ENCODE measurements at places on chromosomes 5 and 9.
A peak's percentile ranks its signal among the peaks of the same experiment; 100 is the strongest.

GRCh38 chr9:112065806-112066606 is 109.1 kb downstream of the SUSD1 start:
- no peak for DNase-seq

GRCh38 chr9:74282526-74283253 is 214.4 kb upstream of the RORB start:
- peak; percentile 60 for DNase-seq

DNA sequence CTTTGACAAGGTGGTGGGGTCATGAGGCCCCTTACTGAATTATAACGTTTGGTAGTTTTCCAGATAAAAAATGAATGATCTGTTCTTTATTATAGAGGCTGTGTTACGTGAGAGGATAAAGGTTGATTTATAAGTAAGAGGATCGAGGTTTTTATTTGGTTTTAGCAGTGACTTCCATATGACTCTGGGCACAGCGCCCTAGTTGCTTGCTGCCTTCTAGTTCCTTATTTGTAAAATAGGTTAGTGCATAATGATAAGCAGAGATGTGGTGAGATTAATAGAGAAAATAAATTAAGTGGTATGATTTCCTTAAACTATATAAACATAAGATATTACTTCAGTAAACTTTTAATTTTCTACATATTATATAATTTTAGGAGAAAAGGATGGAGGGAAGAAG is 29.8 kb downstream of the MRRF start:
- no peak for DNase-seq

- DNase-seq: no peak
Measured at GRCh38 chr5:154365823-154366222, 80.0 kb upstream of the SAP30L start.

DNA sequence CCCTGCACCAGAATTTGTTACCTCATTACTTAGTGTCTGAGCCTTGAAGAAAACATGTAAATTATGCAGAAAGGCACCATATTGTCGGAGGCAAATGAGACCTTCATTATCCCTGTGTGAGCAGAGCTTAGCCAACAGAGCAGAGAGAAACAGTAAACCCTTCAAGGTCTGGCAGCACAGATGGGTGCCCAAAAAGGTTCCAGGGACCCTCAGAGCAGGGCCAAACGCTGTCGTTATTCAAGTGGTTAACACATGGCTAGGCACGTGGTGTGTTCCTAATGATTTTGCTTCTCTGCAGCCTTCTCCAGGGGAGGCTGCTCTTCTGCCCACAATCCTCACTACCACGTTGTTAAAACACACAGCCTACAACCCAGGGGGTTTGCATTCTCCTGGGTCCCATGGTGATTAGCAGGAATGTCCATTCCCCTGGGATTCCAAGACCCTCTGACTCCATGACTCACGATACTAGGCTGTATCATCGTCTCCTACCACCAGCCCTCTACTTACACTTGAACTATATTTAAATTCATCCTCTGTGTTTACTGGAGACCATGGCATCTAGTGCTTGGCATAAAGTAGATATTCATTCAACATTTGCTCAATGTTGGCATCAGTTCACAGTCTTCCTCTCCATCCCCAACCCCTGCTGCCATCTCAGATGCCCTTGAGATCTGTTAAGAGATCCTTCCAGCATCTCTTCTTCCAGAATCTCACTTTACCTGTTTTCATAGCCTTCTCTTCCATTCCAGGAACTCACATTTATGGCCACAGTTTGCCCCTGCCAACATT is 174.5 kb upstream of the RAD23B start:
- DNase-seq: no peak

DNA sequence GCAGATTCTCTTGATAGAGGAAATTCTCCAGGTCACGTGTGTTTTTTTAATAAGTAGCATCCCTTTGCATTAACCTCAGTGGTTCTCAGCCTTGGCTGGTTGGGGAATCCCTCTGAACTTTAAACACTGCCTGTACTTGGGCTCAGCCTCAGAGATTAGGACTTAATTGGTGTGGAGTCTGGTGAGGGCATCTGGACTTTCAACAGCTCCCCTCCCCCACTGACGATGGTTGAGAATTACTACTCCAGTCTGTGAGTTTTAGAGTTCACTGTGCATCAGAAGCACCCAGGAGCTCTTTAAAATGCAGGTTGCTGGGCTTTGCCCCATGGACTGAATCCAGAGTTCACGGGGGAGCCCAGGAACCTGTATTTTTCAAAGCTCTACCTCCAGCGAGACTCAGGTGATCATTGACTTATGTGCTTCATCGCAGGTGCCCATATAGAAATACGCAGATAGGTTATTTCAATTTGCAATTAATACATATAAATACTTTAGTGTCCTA is 71.4 kb downstream of the DAPK1 start:
- DNase-seq: no peak

- DNase-seq: no peak
Measured at GRCh38 chr9:126563556-126563955, 50.2 kb upstream of the LMX1B start.

- DNase-seq: no peak
Measured at GRCh38 chr5:37714756-37715155, 125.1 kb downstream of the GDNF start.

DNA sequence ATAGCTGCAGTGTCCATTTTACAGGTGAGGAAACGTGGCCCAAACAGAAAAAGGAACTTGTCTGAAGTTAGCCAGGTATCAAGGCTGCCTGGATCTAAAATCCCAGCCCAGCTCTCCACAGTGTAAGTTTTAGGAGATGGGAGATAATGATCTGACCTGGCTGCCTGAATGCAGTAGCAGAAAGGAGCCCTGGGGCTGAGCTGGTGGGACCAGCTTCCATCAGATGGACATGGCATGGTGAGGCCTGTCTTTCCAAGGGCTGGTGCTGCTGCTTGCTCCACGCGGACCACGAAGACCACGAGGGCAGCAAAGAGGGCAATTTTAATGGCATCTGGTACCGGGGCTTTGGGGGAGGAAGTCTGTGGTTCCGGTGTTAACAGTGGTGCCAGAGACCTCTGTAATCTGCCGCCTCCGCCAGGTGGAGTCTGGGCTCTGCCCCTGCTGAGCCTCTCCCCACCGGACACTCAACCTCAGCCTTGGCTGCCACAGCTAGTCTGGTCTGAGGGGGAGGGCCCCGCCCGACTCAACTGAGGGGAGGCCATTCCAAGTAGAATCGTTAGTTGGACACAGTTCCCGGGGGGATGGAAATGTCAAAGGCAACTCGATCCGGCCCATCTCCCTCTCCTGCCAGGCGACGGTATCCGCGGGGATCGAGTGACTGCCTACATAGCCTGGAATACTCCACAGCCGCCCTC is 650 bp downstream of the MYORG start:
- DNase-seq: peak; percentile 34

DNA sequence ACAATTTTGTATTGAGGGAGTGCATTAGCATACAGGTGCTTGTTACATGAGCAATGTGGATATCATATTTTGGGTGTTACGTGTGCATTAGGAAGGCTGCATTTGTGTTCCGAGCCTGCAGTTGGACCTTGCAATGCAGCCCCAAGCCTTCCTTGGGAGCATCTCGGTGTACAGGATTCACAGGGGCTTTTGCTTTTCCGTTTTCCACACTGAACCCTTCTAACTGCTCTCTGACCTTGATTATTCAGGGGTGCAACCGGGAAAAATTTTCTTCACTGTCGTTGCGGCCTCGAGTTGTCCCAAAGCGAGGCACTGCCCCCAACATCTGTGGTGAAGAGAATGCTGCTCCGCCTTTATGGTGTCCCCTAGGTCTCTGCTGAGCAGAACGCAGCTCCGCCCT is 80.1 kb upstream of the PLEKHG4B start:
- DNase-seq: peak; percentile 28

DNA sequence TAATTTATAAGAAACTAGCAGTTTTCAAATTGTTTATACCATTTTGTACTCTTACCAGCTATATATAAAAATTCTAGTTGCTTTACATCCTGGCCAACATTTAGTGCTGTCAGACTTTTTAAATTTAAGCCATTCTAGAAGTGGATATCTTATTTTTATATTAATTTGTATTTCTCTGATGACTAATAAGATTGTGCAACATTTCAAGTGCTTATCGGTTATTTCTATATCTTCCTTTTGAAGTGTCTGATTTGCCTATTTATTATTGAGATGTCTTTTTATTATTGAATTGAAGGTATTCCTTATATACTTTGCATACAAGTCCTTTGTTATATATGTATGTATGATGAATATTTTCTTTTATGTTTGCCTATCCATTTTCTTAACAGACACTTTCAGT is 324.0 kb downstream of the ELAVL2 start:
- DNase-seq: no peak

GRCh38 chr5:40784027-40784653 is 14.0 kb downstream of the PRKAA1 start:
- DNase-seq: no peak

DNA sequence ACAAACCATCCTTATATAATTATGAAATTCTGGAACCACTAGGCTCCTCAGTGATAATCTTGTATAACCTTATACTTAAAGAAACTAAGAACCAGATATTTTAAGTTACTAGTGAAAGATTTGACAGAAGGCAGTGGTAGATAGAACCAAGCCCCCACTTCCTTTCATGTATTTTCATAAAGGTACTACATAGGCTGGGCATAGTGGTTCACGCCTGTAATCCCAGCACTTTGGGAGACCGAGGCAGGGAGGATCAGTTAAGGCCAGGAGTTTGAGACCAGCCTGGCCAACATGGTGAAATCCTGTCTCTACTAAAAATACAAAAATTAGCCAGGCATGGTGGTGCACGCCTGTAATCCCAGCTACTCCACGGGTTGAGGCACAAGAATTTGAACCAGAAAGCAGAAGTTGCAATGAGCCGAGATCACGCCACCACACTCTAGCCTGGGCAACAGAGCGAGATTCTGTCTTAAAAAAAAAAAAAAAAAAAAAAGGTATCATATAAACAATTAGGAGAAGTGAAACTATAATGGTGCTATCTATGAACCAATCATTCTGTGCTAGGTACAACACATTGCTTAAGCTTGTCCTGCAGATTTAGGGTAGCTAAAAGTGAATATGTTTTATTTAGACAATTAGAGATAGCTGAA is 27.9 kb upstream of the DTWD2 start:
- no peak for DNase-seq

All from Jurkat, Clone E6-1 (cell line).